Activated effector memory CD4-positive, alpha-beta T cell treated with anti-CD3 and anti-CD28 coated beads, Interleukin-2, amount 50 U/mL, for 16 hours (primary cell): ENCODE measurements at places on chromosomes 2 and 18.

DNA sequence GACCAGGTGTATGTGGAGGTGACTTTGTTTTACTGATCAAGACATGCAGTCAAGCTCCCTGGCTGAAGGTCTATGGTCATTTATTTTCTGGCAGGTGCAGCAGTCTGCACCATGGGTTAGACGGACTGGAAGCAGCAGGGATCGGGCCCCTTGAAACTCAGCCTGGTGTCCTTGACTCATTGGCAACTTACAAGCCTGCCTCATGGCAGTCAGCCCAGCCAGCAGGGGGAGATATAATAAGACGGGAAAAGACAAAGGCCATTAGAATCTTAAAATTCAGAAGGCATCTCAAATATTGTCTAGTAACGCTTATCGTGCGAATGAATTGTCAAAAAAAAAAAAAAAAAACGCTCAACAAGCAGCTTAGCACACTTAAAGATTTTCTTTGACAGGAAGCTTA is 308.2 kb downstream of the EN1 start:
- DNase-seq: no peak

- no peak for DNase-seq
These were observed 18.4 kb upstream of the WIPF1 start for GRCh38 chr2:174615871-174616436.

- DNase-seq: no peak
These were observed 5.6 kb downstream of the BCL11A start for GRCh38 chr2:60547841-60548240.

DNA sequence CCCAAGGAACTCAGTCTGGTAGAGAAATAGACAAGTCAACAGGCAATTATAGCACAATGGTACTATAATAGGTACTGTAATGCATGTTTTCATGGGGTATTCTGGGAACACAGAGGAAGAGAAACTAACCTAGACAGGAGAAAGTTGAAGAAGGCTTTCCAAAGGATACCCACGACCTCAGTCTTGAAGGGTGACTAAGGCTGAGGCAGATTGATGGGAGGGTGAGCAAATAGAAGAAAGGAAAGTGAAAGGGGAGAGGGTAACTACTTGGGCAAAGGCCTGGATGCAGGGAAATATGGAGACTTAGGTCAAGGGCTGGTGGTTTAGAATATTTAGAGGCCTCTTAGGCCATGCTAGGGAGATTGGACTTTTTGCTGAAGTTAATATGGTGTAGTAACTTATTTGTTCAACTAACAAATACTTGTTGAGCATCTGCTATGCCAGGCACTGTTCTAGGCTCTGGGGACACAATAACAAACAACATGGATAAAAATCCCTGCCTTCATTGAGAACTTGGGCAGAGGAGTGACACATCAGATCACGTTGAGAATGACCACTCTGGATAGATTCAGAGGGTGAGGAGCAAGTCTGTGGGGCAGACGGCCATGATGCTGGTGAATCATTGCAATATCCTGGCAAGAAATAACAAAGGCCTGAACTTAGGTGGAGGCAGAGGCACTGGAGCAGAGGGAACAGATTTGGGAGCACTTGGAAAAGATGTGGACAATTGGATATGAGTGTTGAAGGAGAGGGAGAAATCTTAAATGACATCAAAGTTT is 56.4 kb downstream of the PLB1 start:
- DNase-seq: no peak

DNA sequence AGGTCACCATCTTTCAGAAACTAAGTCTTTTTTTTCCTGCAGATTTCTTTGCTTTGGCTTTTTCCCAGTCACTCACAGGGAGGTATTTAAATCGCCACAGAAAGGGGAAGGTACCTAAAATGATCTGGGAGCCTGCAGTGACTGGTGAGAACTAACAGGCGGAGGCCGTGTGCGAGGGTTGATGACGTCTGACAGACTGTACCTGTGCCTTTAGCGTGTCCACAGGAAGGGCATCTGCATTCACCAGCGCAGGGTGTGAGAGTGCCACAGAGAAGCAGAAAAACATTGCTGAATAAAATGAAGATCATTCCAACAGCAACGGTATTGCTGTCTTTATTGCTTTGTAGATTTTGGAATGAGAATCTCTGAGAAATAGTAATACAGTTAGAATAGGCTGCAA is 5.7 kb downstream of the CTDP1 start:
- DNase-seq: no peak

DNA sequence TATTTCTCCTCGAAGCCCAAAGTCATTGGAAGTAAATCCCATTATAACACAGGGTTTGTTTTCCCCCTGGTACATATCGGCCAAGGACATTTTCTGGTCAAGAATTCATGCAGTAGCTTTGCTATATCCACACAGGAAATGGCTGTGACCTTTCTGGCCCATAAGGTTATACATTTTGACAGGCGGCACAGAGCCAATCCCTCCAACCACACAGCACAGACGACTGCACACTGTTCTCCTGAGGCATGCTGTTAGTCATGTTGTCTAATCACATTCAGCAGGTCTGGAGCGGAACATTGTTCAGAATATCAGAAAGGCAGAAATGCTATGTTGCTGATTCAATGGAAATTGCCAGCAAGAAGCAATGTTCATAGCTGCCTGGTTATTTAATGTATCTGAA is 742.3 kb upstream of the SLC8A1 start:
- DNase-seq: no peak

GRCh38 chr2:164841719-164842623 is at the start of gene COBLL1:
TSS of gene COBLL1 (minus strand) at chr2:164841823. CDS start at chr2:164841196, 627 bp downstream.
- peak; percentile 66 for DNase-seq

- DNase-seq: peak; percentile 89
These were observed 786 bp upstream of the ZFP36L2 start for GRCh38 chr2:43226955-43227829.

- DNase-seq: no peak
These were observed 93.6 kb upstream of the HNMT start for GRCh38 chr2:137870682-137871081.
